Posterior cingulate gyrus (tissue), 11 donors: ENCODE measurements at places on chromosomes 16 and 17.
A peak's percentile ranks its signal among the peaks of the same experiment; 100 is the strongest.

DNA sequence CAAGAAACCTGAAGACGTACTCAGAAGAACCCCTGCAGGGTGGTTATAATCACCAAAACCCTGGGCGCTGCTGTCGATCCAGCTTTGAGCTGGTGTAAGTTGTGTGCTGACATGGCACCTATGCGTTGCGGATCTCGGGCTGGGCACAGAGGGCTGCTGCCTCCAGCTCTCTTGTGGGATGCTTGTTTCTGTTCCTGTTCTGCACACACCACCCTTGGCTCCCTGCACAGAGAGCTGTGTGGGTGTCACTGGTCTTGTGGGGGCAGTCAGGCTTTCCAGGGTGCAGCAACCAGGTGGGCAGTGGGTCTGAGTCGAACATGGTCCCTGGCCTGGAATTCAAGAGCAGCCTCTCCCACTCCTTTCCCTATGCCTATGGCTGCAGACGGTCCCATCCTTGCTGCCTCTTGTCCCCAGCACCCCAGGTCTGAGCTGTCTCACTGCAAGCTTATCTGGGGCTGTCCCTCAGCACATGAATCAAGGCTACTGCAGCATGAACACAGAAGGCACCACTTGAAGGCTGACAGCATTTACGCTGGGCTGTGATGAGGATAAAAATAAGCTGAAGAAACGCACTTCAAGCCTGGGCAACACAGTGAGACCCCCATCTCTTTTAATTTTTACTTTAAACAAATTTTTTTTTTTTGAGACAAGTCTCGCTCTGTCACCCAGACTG, 20.1 kb downstream of the ZNF276 start:
- no peak for DNase-seq

DNA sequence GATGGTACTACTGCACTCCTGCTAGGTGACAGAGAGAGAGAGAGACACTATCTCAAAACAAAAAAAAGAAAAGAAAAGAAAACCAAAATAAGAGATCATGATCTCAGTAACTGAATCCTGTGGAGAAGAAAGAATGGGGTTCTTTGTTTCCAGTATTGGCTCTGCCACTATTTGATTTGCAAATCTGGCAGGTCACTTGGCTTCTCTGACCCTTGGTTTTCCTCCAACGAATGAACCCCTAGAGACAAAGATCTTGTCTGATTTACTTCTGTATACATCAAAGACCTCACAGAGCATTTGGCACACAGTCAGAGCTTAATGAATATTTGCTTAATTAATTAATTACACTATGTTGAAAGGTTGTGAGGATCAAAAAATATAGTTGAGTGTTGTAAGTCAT, 47.9 kb upstream of the NLK start:
- DNase-seq: no peak

GRCh38 chr17:72710834-72711233, 381.7 kb downstream of the SLC39A11 start:
- no peak for DNase-seq

GRCh38 chr16:28555561-28555960, 1.8 kb downstream of the SGF29 start:
- DNase-seq: no peak

- no peak for DNase-seq
Observed at GRCh38 chr17:30393911-30394867, 15.5 kb downstream of the CPD start.

GRCh38 chr17:7884581-7885366, 3.8 kb upstream of the CHD3 start:
- DNase-seq: no peak

DNA sequence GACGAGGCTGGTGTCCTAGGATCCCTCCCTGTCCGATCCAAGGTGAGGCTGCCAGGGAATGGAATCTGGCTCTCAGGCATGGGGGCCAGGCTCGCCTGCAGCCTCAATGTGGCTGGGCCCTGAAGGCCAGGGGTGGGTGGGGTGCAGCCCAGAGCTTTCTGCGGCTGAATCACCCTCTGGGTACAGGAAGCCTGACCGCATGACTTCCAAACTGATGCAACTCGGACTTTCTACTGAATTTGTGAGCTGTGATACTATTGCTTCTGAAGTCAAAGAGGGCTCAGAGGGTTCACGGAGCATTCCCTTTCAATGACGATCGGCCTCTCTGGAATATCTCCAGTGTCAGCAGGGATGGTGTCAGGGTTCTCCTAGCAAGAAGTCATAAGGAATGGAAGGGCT, 123.7 kb downstream of the METRNL start:
- peak; percentile 1 for DNase-seq
